ENCODE measurements at places on chromosomes 1 and 21.

DNA sequence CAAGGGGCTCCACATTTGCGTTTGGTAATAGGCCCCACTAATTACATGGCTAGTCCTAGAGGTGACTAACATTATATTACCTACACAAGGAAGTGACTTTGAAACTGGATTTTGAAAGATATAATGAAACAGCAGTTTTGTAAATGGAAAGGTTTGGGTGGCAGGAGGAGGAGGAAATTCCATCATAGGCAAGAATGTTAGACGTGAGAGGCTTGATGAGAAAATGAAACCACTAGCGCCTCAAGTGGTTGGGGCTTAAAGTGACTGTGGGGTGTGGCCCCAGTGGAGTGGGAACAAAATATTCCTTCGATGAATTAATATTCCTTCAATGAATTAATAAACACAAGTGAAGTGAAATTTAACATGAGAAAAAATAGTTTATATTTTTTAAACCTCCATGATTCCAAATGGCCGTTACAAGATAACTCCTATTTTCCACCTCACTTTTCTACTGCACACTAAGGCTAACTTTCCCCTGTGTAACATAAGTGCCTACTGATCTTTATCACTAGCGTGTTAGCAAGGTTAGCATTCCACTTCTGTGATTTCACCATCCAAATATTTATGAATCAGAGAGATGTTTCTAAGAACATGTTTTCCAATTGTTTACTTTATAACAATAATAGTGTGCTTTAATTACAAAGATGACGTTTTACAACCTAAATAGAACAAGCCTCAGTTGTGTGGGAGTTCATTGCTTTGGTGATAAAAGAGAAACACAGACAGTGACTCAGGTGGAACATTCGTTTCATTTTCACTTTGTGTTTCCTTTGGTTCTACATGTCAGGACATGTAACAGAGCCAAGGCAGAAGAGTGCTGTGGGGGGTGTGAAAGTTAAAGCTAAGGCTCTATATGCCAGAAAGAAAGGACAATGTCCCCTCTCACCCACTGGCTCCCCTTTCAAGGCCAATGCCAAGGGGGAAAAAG lies 12.5 kb upstream of the ATF3 start:
- DNase-seq: no peak

DNA sequence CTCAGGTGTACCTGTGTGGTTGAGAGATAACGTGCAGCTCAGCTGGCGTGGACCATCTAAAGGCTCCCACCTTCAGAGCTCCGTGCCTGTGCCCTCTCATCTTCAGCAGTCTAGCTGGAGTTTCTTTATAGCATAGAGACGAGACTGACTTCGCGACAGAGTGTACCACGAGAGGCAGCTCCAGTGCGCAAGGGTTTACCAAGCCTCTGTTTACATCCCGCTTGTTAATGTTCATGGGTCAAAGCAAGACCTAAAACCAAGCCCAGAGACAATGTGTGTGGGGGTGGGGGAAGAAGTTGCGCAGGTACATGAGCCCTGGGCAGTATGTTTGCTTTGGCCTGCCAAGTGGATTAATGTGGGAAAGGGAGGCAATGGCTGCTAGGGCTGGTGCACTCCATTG lies 15.6 kb downstream of the RHOU start:
- DNase-seq: no peak

DNA sequence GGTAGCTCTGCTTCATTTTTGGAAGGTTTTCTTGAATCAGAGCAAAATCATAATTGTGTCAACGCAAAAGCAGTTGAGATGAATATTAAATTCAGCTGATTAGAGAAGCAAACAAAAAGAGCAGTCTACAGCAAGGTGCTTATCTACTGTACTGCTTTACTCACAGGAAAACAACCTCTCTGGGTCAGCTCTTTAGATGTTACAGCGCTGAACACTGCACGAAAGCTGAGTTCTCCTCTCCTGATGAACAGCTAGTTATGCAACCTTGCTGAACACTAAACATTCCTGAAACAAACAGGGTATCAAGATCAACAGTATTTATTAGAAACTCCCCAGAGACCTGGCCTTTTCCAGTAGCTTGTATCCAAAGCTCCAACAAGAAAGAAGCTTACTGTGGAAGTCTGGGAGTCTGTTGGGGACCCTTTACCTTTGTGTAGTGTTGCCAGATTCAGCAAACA lies 41.3 kb downstream of the TBCE start:
- DNase-seq: no peak

DNA sequence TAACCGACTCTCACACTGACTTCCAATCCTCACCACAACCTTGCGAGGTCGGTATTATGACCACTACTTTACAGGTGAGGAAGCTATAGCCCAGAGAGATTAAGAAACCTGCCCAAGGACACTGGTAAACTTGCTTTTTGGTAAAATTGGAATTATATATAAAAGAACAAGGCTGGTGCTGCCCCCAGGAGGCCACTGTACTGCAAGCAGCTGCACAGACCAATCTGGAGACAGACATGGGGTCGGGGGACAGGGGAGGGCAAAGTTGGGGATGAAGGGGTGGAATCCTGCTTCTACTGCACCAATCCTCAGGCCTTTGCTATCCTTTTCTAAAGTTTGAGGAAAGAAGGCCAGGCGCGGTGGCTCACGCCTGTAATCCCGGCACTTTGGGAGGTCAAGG lies 280.8 kb downstream of the SPATA17 start:
- DNase-seq: no peak

GRCh38 chr1:3297756-3298155 lies 156.7 kb upstream of the ARHGEF16 start:
- DNase-seq: no peak

- no peak for DNase-seq
These were observed 12.1 kb upstream of the SELENBP1 start for GRCh38 chr1:151384584-151384983.

- DNase-seq: peak; percentile 41
These were observed 1.9 kb upstream of the ZSCAN20 start for GRCh38 chr1:33470495-33471012.
